Spinal cord (tissue), 10 donors: ENCODE measurements at places on chromosomes 7 and 10. TPM values are rescaled to one million over a fixed set of nuclear protein-coding genes. Genes with fewer than 3 reads are reported as not detected.
A peak's percentile ranks its signal among the peaks of the same experiment; 100 is the strongest.

Gene CYP2C9
- not detected for polyA plus RNA-seq

DNA sequence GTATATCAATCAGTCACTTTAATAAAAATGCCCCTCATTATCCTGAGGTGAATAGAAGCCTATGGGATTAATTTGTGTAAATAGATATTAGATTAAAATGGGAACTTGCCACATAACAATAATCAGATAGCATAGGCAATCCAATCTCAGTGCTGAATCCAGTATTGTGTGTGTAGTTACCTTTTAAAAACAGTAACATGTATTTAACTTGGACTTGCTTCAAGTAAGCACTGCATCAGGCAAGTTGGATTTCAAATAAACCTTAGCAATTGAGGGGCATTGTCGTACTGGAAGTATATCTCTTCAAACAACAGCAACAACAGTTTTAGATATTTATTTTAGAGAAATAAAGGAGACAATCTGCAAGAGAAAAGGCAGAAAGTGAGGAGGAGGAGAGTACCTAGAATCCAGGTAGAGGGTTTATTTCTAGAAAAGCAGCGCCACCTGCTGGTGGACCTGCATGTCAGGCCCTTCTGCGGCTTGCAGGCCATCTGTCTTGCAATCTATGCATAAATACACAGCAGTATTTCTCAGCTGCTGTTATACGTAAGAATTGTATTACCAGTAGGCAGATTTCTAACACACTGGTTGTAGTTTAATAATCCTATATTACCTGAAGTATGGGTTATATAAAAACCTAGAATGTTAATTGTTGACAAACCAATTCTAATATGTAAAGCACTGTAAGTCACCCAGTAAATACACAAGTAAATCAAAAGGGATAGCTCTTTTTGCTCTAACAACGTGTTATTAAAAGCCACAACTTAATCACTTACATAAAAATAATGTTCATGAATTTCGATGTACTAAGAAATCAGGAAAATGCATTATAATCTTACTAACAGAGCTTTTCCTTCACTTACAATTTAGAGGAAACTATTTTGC lies 652.8 kb downstream of the KCNMA1 start:
- DNase-seq: peak; percentile 70

GRCh38 chr7:42197451-42197850 lies 39.6 kb downstream of the GLI3 start:
- DNase-seq: no peak

- DNase-seq: no peak
These were observed 199.3 kb upstream of the FZD1 start for GRCh38 chr7:91064938-91065337.

Gene GIMAP6
- 12.0 TPM for polyA plus RNA-seq

- DNase-seq: peak; percentile 53
These were observed 4.7 kb upstream of the PLXDC2 start for GRCh38 chr10:19811540-19811939.

DNA sequence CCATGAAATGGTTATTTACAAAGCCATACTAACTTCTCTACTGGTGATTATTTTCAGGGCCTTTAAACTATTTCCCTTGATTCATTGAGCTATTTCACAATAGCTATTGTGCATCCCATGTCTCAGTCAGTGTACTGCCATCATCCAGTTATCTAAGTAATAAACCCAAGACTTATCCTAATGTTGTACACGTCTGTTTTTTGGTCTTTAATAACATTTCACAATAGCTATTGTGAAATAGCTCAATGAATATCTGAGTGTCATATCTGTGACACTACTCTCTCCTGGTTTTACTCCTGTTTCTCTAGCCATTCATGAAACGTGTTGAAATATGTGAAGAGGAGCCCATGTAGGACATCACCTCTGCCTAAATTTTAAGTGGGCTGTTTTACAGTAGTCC lies 36.5 kb upstream of the TMEM140 start:
- no peak for DNase-seq

Gene PAX4
- polyA plus RNA-seq: not detected

DNA sequence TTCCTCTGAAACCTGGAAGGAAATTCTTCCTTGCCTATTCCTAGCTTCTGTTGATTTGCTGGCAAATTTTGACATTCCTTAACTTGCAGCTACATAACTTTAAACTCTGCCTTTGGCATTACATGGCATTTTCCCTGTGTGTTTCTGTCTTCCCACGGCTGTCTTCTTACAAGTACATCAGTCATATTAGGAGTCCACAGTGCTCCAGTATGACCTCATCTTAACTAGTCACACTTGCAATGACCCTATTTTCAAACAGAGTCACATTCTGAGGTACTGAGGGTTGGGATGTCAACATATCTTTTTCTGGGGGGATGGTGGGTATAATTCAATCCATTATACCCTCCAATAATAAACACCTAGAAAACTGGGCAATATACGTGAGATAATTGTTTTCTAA lies 37.4 kb upstream of the EPHB6 start:
- no peak for DNase-seq

Gene MGMT
- 10.4 TPM for polyA plus RNA-seq

GRCh38 chr7:98903246-98903645 lies 24.9 kb downstream of the TRRAP start:
- DNase-seq: no peak

Gene PNLIPRP1
- polyA plus RNA-seq: not detected

Gene COL28A1
- 6.4 TPM for polyA plus RNA-seq

- DNase-seq: no peak
These were observed 56.3 kb downstream of the CACUL1 start for GRCh38 chr10:118698421-118698820.

DNA sequence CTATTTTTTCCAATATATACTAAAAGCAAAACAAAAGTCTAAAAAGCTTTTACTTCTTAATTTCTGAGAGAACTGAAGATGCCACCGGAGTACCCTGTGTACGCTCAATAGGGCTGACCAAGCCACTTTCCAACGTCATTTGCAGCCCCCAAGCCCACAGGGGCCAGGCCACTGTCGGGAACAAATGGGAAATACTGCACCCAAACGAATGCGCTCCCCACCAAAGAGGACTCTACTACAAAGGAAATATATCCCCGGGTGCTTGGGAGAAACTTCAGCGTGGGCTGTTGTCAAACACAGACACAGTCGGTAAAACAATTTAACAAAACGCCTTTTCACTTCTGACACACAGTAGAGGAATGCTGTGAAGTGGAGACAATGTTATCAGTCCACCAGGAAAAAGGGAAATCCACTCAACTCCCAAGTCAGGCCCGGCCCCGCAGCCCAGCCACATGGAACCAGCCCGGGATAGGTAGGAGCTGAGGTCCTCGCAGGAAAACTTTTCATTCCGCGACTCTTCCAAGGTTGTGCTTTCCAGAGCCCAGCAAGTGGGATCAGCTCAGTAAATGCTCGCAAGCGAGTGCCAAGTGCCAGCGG lies 1.4 kb downstream of the PARD3 start:
- DNase-seq: no peak

- peak; percentile 66 for DNase-seq
These were observed 56.4 kb upstream of the ECHDC3 start for GRCh38 chr10:11685787-11686218.

DNA sequence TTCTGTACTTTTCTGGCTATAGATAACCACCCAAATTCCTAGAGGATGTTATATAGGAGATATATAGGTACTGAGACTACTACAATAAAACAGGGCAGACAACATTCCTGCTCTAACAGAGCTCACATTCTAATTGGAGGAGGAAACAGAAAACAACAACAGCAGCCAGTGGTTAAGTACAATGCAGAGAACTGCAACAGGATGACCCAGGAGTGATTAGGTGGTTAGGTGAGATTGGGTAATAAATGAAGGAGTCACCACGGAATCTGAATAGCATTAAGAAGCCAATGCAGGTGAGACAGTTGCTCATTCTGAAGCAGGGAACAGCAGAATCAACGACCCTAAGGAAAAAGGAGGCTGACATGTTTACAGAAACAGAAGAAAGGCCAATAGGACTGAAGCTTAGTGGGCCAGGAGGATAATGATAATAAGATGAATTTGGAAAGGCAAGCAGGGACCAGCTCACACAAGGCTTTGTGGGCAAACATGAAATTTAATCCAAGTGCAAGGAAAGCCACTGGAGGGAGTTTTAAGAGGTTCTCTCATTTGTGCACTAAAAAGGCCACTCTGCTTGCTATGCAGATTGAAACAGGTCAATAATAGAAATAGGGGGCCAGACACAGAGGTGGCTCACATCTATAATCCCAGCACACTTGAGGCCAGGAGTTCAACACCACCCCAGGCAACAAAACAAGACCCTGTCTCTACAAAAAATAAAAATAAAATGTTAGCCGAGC lies 16.9 kb upstream of the REEP3 start:
- no peak for DNase-seq

- no peak for DNase-seq
These were observed 37.5 kb downstream of the AKR1C8 start for GRCh38 chr10:5147255-5147980.

Gene EEPD1
- 49.5 TPM for polyA plus RNA-seq

DNA sequence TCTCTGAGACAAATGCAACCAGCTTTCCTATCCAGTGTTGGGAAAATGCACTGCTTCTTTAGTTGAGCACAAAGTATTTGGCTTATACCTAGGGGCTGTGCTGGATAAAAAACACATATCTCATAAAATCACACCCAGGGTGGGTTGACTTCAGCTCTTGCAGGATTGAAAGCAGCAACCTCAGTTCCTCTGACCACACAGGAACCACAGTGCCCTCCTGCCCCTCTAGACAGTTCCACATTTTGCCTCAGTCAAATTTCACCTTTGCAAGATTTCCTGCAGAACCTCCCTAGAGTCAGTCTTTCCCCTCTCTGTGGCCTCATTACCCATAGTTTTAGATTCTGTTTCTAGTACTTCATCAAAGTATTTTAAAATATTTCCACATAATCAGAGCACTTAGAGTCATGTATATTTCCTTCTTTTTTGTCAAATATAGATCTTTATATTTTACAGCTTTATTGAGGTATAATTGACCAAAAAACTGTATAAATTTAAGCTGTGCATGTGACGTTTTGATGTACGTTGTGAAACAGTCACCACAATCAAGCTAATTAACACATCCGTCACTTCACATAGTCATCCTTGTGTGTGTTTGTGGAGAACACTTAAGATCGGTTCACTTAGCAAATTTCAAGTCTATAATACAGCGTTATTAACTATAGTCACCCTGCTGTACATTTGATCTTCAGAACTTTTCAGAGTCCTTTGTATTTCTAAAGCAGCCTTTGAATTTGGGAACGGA lies 37.0 kb upstream of the EGR2 start:
- no peak for DNase-seq

Gene PNLIPRP3
- not detected for polyA plus RNA-seq

Gene AUTS2
- 183 TPM for polyA plus RNA-seq

DNA sequence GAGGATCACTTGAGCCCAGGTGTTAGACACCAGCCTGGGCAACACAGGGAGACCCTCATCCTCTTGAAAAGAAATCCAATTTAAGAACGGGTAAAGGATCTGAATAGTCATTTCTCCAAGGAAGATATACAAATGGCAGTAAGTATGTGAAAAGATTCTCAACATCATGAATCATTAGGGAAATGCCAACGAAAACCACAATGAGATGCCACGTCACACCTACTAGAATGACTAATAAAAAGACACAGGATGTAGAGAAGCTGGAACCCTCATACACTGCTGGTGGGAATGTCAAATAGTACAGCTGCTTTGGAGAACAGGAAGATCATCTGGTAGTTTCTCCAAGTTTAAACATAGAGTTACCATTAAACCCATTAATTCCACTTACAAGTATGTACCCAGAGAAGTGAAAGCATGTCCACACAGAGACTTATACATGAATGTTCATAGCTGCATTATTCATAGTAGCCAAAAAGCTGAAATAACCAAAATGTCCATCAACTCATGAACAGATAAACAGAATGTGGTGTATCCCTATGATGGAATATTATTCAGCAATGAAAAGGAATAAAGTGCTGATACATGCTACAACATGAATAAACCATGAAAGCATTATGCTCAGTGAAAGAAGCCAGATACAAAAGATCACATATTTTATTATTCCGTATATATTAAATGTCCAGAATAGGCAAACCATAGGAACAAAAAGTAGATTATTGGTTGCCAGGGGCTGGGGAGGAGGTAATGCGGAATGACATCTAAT lies 13.1 kb upstream of the ZMIZ2 start:
- DNase-seq: no peak

- DNase-seq: no peak
These were observed 33.6 kb upstream of the FAM20C start for GRCh38 chr7:158771-159170.

- no peak for DNase-seq
These were observed 327.2 kb downstream of the DNAJB6 start for GRCh38 chr7:157664034-157664433.

Gene MOSPD3
- 54.7 TPM for polyA plus RNA-seq

DNA sequence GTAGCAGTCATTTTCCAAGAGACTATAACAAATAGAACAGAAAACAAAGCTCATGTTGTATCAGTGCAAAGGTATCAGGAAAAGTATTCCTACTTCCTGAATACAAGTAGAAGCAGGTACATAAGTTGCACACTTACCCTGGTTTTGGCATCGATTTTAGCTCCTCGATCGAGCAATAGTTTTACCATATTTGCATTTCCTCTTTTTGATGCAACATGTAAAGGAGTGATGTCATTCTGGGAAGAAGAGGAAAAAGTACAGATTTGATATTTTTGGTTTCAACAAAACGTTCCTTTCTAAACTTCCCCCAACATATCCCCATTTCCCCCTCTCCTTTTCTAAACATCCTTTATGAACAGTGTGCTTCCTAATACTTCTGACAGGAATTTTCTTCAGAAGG lies 155.1 kb downstream of the ANK3 start:
- DNase-seq: no peak

- no peak for DNase-seq
These were observed 1.0 kb upstream of the HIF1AN start for GRCh38 chr10:100534726-100535125.

Gene SEMA3D
- 13.2 TPM for polyA plus RNA-seq

- DNase-seq: no peak
These were observed 136.9 kb upstream of the GPR26 start for GRCh38 chr10:123529146-123529760.

- DNase-seq: peak; percentile 23
These were observed 493 bp downstream of the WDR91 start for GRCh38 chr7:135210888-135211178.

DNA sequence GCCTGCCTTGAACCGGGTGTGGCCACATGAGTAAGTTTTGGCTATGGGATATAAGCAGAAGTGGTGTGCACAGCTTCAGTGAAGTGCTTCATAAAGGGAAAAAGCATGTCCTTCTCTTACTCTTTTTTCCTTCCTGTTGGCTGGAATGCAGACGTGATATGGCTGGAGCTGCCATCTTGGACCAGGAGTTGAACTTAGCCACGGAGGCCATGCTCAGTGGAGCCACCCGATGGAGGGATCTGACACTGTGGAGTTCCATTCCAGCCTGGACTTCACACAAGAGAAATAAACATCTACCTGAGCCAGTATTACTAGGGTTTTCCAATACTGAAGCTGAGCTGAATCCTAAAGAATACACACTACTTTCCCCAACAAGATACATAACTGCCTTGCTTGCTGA lies 52.3 kb downstream of the CCDC3 start:
- DNase-seq: no peak

- no peak for DNase-seq
These were observed 614 bp upstream of the IFIT2 start for GRCh38 chr10:89301232-89301631.
